ENCODE measurements at places on chromosomes 13 and 19. TPM values are rescaled to one million over a fixed set of nuclear protein-coding genes. Genes with fewer than 3 reads are reported as not detected.
A peak's percentile ranks its signal among the peaks of the same experiment; 100 is the strongest.

ZNF724 gene
- 6.9 TPM for total RNA-seq

CLEC4G gene
- total RNA-seq: not detected

NMRK2 gene
- total RNA-seq: not detected

GRIN2D gene
- total RNA-seq: 0.35 TPM

SIAH3 gene
- total RNA-seq: not detected

DNA sequence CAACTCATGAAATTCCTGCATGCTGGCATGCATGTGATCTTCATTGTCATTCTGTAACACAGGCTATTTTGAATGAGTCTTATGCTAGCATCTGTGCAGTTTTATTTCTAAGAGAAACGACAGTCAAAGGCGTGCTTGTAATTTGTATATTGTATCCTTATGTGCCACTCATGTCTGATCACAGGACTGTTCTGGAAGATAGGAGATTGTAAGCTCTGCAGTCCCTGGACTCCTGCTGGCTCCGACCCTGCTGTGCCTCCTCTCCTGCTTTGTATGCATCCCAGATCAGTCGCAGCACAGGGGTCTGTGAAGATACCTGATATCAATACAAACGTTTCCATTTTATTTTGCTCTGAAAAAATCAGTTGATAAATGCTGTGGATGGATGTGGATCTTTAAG, 653.1 kb downstream of the LIG4 start:
- H3K27ac ChIP-seq: no peak overlapping the region
- H3K36me3 ChIP-seq: no peaks in the 10 kb centered on the region
- H3K4me3 ChIP-seq: no peak overlapping the region
- no peaks in the 10 kb centered on the region for H3K4me1 ChIP-seq

DNA sequence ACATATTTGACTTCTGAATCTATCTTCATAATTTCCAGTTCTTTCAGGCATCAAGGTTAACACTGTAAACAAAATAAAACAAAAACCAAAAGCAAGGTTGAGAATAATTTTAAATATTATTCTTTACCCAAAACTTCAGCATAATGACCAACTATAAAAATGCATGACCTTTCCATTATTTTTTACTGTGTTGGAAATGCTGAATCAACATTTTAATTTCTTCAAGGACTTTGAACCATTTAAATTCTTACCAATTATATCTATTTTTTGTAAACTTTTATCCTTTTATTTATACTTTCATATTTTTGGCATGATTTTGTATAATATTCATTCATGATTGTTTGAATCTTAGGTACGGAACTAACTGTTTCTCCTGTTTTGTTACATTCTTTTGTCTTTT, 6.9 kb downstream of the ZNF585A start:
- H3K27me3 ChIP-seq: no peaks in the 10 kb centered on the region
- DNase-seq: no peak
- no peak overlapping the region for H3K27ac ChIP-seq
- no peak overlapping the region for H3K4me3 ChIP-seq
- H3K36me3 ChIP-seq: peaks cover 68% of the 10 kb centered on the region
- no peaks in the 10 kb centered on the region for H3K4me1 ChIP-seq

GRCh38 chr13:23598369-23598768, 28.2 kb downstream of the TNFRSF19 start:
- no peaks in the 10 kb centered on the region for H3K36me3 ChIP-seq
- no peaks in the 10 kb centered on the region for H3K4me1 ChIP-seq
- H3K4me3 ChIP-seq: no peak overlapping the region
- DNase-seq: no peak
- no peak overlapping the region for H3K27ac ChIP-seq

DNA sequence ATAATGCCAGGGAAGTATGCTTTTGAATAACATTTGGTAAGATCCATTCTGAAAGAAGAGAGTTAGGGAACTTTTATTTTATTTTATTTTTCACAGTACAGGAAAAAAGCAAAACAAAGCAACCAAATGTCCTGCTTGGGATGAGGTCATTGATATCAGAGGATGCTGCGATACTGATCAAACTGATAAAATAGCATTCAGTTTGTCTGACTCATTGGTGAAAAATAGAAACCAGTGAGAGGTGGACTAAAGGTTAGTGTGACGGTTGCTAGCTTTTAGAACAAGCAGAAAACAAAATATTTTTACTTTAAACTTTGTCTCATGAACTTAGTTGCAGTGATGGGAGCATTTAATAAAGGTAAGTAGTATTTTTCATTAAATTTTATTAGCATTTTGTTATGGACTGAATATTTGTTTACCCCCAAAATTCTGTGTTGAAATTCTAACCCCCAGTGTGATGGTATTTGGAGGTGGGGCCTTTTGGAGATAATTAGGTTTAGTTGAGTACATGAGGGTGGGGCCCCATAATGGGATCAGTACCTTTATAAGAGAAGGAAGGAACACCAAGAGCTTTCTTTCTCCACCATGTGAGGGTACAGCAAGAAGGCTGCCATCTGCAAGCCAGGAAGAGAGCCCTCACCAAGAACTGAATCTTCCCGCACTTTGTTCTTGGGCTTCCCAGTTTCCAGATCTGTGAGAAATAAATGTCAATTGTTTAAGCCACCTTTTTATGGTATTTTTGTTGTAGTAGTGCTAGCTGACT, 37.3 kb downstream of the ITGBL1 start:
- no peak overlapping the region for H3K27ac ChIP-seq
- H3K4me1 ChIP-seq: peaks cover 7% of the 10 kb centered on the region
- no peaks in the 10 kb centered on the region for H3K36me3 ChIP-seq
- H3K4me3 ChIP-seq: no peak overlapping the region
- DNase-seq: no peak
- H3K27me3 ChIP-seq: no peaks in the 10 kb centered on the region

DNA sequence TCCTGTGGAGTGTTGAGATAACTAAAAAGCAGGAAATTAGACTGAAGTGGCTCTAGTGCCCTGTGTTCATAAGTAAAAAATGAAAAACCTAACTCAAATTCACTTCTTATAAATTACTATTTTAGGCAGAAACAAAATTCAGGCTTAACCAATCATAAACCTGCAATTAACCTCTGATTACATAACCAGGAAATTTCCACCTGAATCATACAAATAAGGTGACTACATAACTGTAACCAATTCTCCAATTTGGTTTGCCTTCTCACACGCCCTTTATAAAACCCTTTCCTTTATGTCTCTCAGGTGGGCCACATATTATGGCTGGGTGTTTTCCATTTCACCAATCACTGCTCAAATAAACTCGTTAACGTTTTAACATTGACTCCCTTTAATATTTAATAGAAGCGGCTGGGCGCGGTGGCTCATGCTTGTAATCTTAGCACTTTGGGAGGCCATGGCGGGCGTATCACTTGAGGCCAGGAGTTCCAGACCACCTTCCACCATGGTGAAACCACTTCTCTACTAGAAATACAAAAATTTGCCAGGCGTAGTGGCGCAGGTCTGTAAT, 22.9 kb upstream of the ZNF724 start:
- no peak overlapping the region for H3K27ac ChIP-seq
- no peak for DNase-seq
- peaks cover 23% of the 10 kb centered on the region for H3K36me3 ChIP-seq
- peak overlapping the region; percentile 90 for H3K4me3 ChIP-seq

DNA sequence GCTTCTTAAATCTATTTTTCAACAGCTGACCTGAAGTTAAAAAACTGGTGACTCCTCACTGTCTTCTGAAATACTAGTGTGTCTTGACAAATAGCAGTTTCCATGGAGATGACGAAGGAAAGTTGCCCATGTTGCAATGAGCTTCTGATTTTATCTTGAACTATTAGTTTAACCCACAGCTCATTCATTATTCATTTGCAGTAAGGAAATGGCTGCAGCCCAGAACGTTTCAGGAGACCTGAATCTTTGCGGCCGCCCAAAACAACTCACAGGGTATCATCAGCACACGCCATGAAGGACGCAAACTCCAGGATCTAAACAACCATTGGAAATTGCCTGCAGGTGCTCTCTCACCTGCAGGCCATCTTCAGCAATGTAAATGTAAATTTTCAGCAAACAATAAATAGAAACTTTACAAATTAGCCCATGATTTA, 142.5 kb downstream of the DCLK1 start:
- peak; percentile 86 for DNase-seq
- peak overlapping the region; percentile 65 for H3K4me3 ChIP-seq
- H3K27me3 ChIP-seq: no peaks in the 10 kb centered on the region
- H3K36me3 ChIP-seq: no peaks in the 10 kb centered on the region
- H3K27ac ChIP-seq: peak overlapping the region; percentile 95

DNA sequence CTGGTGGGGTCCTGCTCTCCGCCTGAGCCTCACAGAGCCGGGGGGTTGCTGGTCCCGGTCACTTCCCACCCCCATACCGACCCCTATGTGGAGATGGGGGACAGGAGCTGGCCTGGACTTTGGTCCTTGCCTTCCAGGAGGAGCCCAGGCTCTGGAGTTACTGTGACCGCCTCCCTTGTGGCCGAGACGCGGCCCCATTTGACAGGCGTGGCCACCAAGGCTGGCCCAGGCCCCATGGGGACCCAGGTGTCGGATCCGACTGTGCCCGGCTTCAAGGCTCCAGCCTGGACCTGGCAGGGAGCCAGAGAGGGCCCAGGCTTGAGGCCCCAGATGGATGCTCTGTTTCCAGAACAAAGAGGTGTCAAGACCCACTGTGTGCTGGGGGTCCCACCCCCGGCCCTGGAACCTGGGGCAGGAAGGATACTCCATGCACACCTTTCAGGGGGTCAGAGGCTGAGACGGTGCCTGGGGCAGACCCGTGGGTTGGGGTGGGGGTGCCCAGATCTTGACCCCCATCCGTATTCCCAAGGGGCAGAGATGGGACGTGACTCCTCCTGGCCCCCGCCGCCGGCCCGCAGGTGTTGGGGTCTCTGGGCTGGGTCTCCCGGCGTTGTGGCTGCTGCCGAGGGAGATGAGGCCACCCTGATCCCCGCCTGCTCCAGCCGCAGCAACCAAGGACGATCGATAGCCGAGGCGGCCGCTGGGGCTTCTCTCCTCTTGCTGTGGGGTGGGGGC, 47.8 kb upstream of the TCF3 start:
- H3K4me3 ChIP-seq: no peak overlapping the region
- peaks cover 6% of the 10 kb centered on the region for H3K4me1 ChIP-seq

- H3K36me3 ChIP-seq: peaks cover 6% of the 10 kb centered on the region
- H3K4me3 ChIP-seq: no peak overlapping the region
- H3K4me1 ChIP-seq: no peaks in the 10 kb centered on the region
- H3K27me3 ChIP-seq: no peaks in the 10 kb centered on the region
- DNase-seq: no peak
Observed at GRCh38 chr19:29269641-29270040, 56.7 kb upstream of the UQCRFS1 start.

DNA sequence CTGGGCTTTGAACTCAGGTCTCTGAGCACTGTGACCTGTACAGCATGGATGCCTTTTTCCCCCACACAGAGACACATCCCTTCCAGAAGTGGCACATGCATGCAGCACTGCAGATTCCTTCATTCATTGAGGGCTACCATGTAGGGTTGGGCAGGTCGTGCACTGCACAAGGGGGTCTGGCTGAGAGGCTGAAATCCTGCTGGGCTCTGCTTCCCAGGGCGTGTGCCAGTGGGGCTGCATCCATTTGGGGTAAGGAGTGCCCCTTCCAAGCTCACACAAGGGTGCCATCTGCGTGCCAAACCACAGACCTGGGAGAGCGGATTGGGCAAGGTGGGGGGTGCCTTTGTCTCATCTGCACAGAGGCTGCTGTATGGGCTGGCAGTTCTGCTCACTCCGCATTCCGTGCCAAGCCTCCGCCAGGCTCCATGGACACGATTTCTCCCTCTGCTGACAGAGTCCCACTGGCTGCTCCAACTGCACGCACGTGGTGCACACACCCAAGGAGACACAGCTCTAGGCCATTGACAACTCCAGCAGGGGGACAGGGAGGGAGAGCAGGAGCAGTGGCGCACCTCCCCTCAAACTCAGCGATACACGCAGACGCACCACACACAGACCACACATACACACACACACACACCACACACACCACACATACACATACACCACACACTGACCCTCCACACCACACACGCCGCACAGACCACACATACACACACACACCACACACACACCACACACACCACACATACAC, 4.5 kb upstream of the SHISA7 start:
- H3K36me3 ChIP-seq: no peaks in the 10 kb centered on the region
- DNase-seq: peak; percentile 96
- no peak overlapping the region for H3K4me3 ChIP-seq

DNA sequence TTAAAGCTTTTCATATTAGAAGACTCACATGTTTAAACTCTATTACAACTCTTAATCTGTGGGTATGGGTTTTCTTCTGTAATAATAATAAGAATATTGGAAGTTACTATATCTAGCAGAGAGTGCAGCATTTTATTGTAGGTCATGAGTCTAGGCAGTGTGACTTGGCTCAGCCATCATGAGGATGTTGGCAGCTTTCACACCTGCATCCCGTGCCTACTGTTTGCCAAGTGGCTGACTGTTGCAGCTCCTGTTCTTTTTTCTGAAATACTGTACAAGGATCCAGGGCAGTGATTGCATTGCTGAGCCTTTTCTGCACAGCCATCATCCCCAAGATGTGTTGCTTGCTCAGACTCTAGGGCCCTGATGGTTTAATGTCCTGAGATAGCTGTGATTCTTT, 47.4 kb downstream of the MTUS2 start:
- no peaks in the 10 kb centered on the region for H3K4me1 ChIP-seq
- no peak overlapping the region for H3K27ac ChIP-seq
- no peak overlapping the region for H3K4me3 ChIP-seq
- no peak for DNase-seq
- H3K27me3 ChIP-seq: no peaks in the 10 kb centered on the region
